ENCODE measurements at places on chromosomes 2 and 18.

DNA sequence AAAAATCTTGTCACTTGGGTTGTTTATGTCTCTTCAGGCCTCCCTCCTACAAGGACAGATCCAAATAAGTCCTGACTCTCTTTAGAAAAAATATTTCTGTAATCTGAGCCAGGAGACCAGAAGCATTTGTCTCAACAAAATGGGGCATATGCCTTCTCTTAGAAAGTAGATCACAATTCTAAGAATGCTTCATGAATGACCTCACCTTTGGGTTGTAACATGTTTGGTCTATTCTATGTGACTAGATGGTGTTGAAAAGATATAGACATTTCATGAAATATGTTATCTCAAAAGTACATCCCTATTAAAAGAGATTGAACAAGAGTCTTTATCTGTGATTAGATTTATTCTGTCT, 159.0 kb upstream of the SETBP1 start:
- peak; percentile 29 for DNase-seq

DNA sequence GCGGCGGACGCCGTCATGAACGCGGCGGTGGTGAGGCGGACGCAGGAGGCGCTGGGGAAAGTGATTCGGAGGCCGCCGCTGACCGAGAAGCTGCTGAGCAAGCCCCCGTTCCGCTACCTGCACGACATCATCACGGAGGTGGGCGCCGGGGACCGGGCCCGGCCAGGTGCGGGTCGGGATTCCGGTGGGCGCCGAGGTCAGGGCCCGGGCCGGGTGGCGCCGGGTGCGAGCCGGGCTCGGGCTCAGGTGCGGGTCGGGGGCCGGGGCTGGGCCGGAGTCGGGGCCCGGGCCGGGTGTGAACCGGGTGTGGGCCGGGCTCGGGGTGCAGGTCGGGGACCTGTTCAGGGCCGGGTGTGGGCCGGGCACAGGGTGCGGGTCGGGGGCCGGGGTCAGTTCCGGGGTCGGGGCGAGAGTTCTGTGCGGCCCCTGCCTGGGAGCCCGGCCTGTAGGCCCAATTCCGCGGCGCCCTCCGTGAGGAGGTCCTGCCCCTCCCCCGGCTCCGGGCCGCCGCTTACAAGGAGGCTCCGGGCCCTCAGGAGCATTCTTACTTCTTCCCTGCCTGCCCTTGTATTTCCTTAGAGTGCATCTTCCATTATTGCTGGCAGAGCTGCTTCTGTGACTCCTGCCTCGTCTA, 447 bp downstream of the TRAF3IP1 start:
- peak; percentile 36 for DNase-seq

DNA sequence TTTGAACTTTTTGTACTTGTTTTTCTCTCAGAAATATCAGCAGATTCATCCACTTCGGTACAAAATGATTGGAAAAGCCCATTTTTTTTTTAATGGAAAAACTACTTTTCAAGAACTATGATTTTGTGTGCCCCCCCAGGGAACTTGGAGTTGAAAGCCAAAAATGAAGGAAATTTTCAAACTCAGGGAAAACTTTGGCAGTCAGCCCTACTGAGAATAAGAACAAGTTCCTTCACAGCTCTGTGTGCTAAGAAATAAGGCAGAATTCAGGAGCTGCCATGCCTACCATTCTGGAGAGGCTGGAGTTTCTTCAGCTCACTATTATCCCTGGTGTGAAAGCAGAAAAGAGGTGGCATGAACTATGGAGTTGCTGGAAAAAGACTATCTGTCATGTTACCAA, 226.0 kb upstream of the SLC35G4 start:
- peak; percentile 10 for DNase-seq

DNA sequence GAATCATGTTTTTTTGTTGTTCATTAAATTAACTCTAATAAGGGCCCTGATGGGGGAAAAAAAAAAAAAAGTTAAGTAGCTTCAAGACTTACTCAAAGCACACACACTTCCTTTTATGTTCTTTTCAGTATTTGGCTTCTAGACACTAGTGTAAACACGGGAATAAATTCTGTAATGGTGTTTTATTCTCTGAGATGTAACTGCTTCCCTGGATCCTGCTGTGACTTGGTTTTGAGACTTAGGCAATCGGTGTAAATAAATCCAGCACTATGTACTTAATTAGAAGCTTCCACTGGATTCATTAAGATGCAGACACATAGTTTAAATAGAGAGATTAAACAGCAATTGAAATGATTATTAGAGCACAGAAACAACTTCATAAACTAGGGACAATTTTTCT, 26.1 kb upstream of the AP1S3 start:
- DNase-seq: no peak

DNA sequence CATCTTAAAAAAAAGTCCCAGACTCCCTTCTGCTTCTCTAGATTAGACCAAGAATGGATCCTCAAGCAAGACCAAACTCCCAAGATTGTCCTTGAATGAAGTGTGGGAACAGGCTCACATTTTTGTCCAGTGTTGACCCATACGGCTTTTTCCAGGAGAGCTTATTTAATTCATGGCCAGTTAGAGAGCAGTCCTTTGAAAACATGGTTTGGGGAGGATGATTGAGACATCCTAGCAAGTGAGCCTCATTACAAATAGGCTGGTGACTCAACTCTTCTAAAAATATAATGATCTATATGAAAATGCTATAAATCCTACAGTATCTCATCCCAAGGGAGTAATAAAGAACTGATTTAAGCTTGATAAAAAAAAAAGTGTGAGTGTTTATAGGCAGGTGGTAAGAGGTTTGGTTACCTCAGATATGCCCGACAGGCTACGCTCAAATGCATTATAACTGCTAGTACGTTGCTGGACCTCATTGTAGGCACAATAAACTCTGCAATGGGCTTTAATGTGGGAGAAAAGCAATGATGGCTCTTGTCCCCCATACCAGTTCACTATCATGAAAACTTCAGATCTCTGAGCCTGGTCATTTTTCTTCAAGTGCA, 17.0 kb downstream of the ANKRD29 start:
- no peak for DNase-seq

DNA sequence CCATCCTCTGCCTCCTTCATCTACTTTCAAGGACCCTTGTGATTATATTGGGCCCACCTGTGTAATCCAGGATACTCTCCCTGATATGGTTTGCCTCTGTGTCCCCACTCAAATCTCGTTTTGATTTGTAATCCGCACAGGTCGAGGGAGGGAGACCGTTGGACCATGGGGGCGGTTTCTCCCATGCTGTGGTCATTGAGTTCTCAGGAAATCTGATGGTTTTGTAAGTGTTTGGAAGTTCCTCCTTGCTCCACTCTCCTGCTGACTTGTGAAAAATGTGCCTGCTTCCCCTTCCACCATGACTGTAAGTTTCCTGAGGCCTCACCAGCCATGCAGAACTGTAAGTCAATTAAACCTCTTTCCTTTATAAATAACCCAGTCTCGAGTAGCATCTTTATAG, 42.0 kb upstream of the EML6 start:
- DNase-seq: no peak

DNA sequence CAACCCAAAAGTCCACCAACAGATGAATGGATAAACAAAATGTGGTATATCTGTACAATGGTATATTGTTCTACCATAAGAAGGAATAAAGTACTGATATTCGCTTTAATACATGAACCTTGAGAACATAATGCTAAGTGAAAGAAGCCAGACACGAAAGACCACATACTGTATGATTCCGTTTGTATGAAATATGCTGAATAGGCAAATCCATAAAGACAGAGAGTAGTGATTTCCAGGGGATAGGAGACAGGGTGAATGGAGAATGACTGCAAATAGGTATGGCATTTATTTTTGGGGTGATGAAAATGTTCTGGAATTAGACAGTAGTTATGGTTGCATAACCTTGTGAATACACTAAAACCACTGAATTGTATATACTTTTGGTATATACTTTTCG, 28.6 kb upstream of the IHH start:
- DNase-seq: no peak

Data from astrocyte of the hippocampus (primary cell).